Sigmoid colon (tissue), 7 donors: ENCODE measurements at places on chromosomes 11 and 22. TPM values are rescaled to one million over a fixed set of nuclear protein-coding genes. Genes with fewer than 3 reads are reported as not detected.

FGF19 gene
- total RNA-seq: not detected

EMSY gene
- 28.5 TPM for total RNA-seq

RFPL1 gene
- total RNA-seq: not detected

ADM gene
- total RNA-seq: 84.1 TPM

GAL3ST1 gene
- total RNA-seq: 0.82 TPM

ALX4 gene
- total RNA-seq: not detected

TESMIN gene
- total RNA-seq: not detected

MOGAT2 gene
- total RNA-seq: 0.36 TPM

OR4D6 gene
- not detected for total RNA-seq

DDIAS gene
- 0.16 TPM for total RNA-seq

ZBTB16 gene
- 148 TPM for total RNA-seq

CARD10 gene
- 3.9 TPM for total RNA-seq

APOBEC3B gene
- not detected for total RNA-seq

TMEM218 gene
- total RNA-seq: 28.5 TPM

CATSPERZ gene
- not detected for total RNA-seq

B3GAT3 gene
- total RNA-seq: 17.5 TPM

APLNR gene
- 0.54 TPM for total RNA-seq

OR5P2 gene
- not detected for total RNA-seq

TRIM49 gene
- not detected for total RNA-seq

AIFM3 gene
- total RNA-seq: 1.9 TPM

TRIM5 gene
- 12.6 TPM for total RNA-seq

SNRPD3 gene
- 125 TPM for total RNA-seq

CHRDL2 gene
- 19.5 TPM for total RNA-seq

MICAL3 gene
- 55.1 TPM for total RNA-seq

IGLL1 gene
- total RNA-seq: not detected

OR51B4 gene
- total RNA-seq: not detected

HIPK3 gene
- 338 TPM for total RNA-seq

CD3D gene
- total RNA-seq: 1.4 TPM

HEPN1 gene
- not detected for total RNA-seq

PGA3 gene
- total RNA-seq: not detected

GVQW3 gene
- total RNA-seq: 1.8 TPM

SMTNL1 gene
- not detected for total RNA-seq

CCDC89 gene
- 3.0 TPM for total RNA-seq

UBQLNL gene
- 0.54 TPM for total RNA-seq

OR4P4 gene
- not detected for total RNA-seq

SNX32 gene
- 0.71 TPM for total RNA-seq
